ENCODE measurements at places on chromosomes 6 and 20.

DNA sequence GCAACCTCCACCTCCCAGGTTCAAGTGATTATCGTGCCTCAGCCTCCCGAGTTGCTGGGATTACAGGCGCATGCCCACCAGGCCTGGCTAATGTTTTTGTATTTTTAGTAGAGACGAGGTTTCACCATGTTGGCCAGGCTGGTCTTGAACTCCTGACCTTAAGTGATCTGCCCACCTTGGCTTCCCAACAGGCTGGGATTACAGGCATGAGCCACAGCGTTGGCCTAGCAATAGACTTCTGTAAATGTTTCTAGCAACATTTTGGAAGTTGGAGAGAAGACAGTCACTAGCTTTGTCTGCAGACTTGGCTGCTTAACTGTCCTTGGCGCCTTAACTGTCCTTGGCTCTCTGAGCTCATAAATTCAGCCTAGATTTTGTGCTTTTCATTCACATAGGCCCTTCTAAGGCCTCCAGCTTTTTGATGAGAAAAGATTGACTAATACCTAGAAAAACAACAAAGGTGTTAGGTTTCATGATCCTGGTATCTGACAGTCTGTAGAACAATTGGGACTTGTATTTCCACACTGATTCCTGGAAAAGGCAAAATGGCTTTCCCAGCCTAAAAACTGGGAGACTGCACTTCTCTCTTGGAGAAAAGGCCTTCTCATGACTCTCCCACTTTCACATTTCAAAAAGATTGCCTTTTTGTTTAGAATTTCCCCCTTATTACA is 49.7 kb downstream of the OR2B2 start:
- DNase-seq, result no peak

- DNase-seq, result peak; percentile 32
These were observed 98.8 kb upstream of the GRIK2 start for GRCh38 chr6:101294676-101295075.

GRCh38 chr6:150932996-150933395 is 67.5 kb downstream of the MTHFD1L start:
- DNase-seq, result peak; percentile 3

- DNase-seq, result peak; percentile 61
These were observed 357.9 kb upstream of the AGPAT4 start for GRCh38 chr6:161631676-161632194.

GRCh38 chr20:33229843-33230242 is 6.0 kb upstream of the BPIFA1 start:
- no peak for DNase-seq

- DNase-seq, result peak; percentile 84
These were observed 18.4 kb downstream of the SLC22A23 start for GRCh38 chr6:3438190-3439167.

DNA sequence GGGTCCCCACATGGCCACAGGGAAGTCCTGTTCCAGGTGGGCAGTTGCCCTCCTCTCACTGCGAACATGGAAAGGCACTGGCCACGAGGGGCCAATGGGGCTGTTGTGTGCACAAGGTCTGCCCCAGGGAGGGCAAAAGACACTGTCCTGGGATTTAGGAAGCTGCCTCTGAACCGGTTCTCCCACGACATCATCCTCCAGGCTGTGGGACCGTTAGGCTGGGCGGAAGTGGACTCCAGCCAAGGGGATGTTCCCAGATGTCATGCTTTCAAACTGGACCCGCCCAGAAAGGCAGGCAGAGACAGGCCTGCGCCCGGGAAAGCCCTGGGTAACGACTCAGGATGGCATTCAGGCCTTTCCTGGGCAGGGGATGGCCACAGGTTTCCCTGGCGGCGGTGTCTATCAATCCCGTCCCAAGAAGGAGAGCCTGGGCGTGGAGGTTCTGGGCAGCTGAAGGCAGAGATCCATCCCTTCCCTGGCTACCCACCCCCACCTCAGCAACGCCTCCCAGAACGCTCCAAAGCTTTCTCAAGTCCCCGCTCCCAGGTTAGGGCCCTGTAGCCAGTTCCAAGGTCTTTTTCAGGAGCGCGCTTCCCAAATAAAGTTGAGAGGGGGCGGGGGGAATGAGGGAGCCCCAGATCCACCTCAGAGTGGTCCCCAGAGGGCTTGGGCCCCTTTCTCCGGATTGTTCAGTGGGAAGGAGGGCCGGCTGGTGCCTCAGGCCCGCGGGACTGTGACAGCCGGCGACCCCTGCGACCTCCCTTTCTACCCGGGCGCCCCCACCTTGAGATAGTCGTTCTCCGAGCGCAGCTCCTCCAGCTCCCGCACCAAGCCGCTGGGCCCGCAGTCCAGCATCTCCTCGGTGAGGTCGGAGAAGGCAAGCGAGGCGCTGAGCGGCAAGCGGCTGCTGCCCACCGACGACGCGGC is 13.8 kb upstream of the TLDC2 start:
- DNase-seq, result peak; percentile 95

- no peak for DNase-seq
These were observed 30.6 kb downstream of the SYTL3 start for GRCh38 chr6:158680481-158680880.

- DNase-seq, result no peak
These were observed 59.9 kb upstream of the HBS1L start for GRCh38 chr6:135114355-135115145.

DNA sequence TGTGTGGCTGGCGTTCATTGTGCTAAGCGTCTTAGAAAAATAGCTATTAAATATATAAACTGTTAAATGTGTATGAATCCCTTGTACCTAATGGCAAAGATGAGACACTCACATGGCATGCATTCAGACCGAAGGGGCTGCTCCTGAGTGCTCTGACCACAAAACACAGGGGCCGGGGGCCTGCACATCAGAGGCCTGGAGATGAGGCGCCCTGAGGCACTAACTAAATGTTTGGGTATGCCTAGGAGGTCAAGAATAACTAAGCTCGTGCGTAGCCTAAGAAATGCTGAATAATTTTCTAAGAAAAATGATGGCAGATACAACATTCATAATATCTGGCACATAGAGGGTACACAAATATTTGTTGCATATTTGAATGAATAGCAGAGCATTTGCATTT is 92.5 kb downstream of the PSMB1 start:
- no peak for DNase-seq

- DNase-seq, result no peak
These were observed 371.0 kb downstream of the TENT5A start for GRCh38 chr6:81381382-81381916.

DNA sequence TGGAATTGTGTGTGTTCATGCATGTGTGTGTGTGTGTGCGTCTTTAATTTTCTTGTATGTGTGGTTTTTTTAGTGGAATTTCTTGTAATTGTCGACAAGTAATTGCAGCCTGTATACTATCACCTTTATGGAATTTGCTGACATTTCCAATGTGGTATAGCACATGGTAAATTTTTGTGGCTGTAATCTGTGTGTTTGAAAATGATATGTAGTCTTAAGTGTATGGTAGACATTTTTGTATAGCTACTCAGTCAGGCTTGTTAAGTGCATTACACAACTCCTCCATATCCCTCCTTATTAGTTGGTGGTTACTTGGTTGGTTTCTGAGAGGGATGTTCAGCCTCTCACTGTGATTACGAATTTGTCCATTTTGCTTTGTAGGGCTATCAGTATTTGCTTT is 384.5 kb upstream of the HSF2 start:
- no peak for DNase-seq

DNA sequence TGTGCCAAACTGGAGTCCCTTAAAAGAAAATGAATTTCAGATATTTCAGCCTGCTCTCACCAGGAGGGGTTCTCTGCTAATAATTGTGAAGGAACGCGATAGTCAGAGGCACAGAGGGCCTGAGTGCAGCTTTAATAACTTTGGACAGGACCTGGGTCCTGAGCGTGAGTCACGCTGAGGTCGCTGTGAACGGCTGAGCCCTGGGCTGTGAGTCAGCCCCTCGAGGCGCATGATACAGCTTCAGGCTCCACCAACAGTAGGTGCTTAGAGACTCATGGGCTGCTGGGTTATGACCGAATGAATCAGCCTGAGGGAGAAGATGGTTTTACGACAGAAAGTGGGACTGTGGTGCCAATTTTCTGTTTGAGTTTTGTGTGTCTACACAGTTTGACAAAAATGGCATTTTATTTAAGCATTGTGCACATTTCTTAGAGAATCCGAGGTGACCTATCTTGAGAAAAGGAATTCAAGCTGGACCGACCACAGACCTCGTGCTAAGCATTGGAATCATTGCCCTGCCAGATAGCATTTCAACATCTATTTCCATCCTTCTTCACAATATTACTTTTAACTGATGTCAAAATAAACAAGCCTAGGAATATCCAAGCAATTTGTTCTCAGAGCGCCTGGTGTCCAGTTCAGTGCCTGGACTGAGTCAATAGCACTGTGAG is 183.0 kb downstream of the THBS2 start:
- peak; percentile 97 for DNase-seq

- DNase-seq, result peak; percentile 42
These were observed 1.9 kb upstream of the BMP2 start for GRCh38 chr20:6765469-6766058.

- DNase-seq, result no peak
These were observed 241.5 kb downstream of the SLC35F1 start for GRCh38 chr6:118148561-118148960.

DNA sequence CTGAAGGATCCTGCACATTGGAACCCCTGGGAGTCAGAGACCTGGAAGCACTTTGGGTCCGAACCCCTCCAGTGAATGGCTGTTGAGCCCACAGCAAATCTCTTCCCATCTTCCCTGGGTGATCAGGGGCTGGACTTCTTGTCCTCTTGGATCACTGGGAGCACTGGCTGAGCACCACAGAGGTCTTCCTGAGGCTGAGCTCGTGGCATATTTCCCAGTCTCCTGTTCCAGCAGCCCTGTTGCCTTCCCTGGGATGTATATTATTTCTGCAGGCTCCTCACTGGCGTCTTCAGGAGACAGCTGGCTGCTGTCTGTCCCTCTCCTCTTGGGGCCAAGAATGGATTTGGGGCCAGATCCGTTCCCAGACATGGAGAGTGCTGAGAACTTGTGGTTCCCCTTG is 43.4 kb downstream of the PTK7 start:
- no peak for DNase-seq

- DNase-seq, result no peak
These were observed 252.9 kb upstream of the KCNG1 start for GRCh38 chr20:51275826-51276225.

DNA sequence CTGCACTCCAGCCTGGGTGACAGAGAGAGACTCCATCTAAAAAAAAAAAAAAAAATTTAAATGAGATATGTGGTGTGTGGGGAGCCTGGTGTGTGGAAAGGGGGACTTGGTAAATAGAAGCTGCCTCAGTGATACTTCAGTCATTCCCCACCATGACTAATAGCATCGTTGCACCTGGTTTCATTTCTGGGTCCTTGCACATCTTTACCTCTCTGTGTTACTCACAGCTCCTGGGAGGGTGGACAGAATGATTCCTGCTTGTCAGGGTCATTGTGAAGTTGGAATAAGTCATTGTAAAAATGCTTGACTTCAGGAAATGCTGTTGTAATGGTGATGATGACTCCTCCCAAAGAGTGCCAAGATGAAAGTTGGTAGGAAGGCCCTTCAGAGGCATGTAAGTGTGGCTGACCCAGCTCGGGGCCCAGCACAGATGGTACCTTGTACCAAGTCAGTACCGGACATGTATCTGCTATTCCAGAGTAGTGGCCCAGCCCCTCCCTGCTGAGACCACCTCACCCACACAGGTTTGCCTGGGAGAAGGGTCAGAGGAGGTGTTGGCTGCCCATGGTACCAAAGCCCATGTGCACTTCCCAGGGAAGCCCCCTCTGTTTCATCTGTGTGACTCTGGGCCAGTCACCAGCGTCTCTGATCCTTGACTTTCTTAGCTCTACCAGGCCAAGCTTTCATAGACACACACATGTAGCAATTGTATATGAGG is 48.4 kb downstream of the PLAGL2 start:
- DNase-seq, result no peak

DNA sequence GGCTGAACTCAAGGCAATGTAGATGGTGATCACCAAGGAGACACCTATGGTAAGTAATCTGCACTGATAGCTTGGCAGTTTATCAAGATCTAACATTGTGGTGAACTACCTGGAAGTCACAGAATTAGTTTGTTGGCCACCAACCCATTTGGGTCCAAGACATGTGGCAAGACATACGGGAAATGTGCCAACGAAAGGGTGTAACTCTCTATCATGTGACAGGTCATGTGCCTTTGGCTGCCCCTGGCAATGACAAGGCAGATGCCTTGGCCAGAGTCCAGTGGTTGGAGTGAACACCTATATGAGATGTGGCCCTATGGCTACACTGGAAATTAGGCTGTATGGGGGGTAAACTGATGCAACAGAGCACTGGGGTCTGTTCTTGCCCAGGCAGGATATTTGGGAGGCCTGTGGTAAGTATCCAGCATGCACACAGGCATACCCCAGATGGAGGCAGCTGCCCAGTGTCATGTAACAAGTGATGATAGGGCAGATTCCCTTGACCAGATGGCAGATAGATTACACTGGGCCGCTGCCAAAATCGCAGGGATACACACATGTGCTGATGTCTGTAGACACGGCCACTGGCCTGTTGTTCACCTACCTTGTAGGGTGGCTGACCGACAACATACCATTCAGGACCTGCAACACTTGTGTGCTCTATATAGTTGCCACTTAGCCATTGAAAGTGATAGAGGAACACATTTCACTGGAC is 35.5 kb upstream of the HSF2 start:
- no peak for DNase-seq

- no peak for DNase-seq
These were observed 82.7 kb downstream of the JAG1 start for GRCh38 chr20:10590950-10591671.

DNA sequence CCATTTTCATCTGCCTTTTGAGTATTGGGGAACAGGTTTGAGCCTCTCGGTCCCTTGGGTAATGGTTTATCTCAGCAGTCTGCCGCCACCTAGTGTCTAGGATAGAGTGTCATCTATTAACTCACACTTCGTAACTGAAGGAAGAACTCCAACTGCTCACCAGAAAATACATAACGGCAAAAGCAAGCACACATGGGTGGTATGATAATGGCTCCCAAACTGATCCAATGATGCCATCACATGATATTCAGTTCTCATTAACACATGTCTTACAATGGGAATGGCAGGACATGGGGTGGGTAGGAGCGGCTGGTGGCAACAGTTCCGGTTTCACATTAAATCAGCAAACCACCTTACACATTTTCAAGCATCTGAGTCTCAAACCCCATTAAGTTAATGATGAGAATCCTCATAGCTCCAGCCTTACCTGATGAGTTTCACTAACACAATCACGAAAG is 110.7 kb upstream of the PHACTR1 start:
- peak; percentile 75 for DNase-seq

DNA sequence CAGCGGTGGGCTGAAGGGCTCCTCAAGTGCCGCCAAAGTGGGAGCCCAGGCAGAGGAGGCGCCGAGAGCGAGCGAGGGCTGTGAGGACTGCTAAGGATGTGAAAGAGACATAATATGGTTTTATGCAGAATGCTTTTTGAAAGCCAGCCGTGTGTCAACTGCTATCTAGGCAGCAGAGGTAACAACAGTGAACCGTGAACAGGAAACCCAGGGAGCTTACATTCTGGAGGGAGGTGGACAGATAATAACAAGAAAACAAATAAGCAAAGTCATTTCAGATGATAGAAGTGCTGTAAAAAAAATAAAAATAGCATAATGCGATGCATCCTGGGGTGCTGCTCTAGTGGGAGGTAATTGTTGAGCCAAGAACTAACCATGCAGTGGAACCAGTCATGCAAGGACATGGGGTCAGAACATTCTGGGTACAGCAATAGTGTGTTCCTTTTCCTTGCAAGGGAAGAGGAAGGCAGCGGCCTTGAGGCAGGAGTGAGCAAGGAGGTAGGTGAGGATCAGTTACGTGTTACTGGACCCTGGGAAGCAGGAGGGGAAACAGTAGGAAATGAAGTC is 134.4 kb upstream of the TMEM170B start:
- DNase-seq, result no peak

- DNase-seq, result peak; percentile 66
These were observed 54.7 kb upstream of the HFE start for GRCh38 chr6:26032340-26033084.

GRCh38 chr20:61954276-61955021 is 111.2 kb downstream of the TAF4 start:
- DNase-seq, result no peak

Data from A172 (cell line).